ENCODE measurements at places on chromosomes 7 and 10. TPM values are rescaled to one million over a fixed set of nuclear protein-coding genes. Genes with fewer than 3 reads are reported as not detected.

Gene VKORC1L1
- total RNA-seq = 11.0 TPM

Gene HACD1
- total RNA-seq = 101 TPM

Gene ECHS1
- total RNA-seq = 109 TPM

Gene H2AZ2
- 110 TPM for total RNA-seq

Gene ITGA8
- 8.4 TPM for total RNA-seq

Gene CCDC146
- 6.7 TPM for total RNA-seq

Gene C10orf105
- 0.09 TPM for total RNA-seq

Gene ZNF853
- total RNA-seq = 7.2 TPM
